ENCODE measurements at places on chromosomes 1 and 21.

GRCh38 chr1:232339073-232339472 is 290.9 kb downstream of the SIPA1L2 start:
- DNase-seq = no peak

DNA sequence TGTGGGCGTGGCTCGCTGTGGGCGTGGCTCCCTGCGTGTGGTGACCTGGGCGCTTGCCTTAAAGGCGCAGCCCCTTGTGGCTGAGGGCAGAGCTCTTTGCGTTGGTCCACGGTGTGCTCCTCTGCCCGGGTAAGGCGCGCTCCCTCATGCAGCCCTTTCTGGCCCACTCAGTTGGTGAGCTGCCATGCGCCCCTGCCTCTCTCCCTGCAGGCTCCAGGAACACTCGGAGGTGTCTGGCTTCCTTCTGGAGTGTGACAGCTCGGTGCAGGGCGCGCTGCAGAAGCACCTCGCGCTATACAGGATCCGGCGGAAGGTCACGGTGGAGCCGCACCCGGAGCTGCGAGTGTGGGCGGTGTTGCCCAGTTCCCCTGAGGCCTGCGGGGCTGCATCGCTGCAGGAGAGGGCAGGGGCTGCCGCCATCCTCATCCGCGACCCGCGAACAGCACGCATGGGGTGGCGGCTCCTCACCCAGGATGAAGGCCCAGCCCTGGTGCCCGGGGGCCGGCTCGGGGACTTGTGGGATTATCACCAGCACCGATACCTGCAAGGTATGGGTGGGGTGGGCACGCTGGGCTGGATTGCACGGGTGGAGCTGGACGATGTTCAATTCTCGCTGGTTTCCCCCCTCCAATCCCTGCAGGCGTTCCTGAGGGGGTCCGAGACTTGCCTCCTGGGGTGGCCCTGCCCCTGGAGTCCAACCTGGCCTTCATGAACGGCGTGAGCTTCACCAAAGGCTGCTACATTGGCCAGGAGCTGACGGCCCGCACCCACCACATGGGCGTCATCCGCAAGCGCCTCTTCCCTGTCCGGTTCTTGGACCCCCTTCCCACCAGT is 9.1 kb downstream of the IBA57 start:
- DNase-seq = no peak

DNA sequence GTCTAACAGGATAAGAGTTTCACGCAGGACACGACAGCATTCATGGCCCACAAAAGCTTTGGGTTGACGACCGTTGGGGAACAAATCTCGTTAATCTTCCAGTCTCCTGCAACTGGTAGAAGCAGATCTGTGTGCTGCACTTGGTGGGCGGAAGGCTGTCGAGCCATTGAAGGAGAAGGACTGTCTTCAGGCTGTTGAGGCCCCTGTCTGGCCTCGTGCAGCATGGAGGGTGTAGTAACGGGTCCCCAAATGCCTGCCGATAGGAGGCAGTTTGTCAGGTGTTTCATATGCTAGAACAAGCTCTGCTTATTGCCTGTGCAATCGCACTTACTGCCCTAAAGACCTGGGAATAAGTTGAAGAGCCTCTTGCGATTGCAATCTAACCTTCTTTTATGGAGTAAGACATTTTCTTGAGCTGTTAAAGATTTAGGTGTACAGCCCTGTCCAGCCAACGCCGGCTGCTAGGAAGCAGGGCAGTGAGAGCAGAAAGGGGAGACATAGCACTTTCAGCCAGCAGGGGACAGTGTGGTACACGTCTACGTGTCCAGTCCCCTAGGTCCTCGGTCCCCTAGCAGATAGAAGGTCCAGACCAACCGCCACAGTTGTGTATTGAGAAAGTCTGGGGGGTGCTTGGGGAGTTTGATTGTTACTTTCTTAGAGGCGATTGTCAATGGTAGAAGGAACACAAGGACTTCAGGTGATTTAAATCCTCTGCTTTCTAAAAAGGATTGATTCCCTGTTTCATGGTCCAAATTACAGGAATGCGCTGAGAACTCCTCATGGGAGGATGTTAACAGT is 102.3 kb upstream of the TMPRSS2 start:
- DNase-seq = no peak

DNA sequence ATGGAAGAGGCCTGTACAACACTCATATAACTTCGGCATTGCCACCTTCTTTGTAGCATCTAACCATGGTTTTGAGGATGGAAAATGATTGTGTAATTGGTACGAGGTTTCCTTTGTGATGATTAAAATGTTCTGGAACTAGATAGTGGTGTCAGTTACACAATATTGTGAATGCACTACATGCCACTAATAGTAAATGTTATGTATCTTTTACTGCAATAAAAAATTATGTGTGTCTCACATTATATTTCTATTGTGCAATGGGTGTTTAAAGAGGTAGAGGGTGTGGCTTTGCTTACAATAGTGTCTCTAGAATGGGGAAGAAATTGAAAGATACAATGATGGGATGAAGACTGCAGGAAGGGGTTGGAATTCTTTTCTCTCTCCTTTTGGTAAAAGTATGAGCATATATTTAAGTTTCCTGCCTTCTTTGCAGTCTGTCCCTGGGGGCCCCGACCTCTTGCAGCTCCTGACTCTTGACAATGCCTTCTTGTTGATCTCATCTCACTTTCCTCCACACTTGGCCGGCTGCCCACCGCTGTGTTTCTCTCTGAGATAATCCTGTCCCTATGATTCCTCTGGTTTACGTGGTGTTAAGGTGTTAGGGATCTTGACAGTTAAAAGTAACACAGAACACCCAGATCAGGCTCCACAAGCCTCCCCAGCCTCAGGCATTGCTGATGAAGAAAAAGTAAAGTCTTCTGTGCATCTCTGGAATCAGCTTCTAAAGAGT is 39.3 kb downstream of the MTARC1 start:
- no peak for DNase-seq

GRCh38 chr1:209648931-209649776 is 3.1 kb downstream of the LAMB3 start:
- DNase-seq = no peak

DNA sequence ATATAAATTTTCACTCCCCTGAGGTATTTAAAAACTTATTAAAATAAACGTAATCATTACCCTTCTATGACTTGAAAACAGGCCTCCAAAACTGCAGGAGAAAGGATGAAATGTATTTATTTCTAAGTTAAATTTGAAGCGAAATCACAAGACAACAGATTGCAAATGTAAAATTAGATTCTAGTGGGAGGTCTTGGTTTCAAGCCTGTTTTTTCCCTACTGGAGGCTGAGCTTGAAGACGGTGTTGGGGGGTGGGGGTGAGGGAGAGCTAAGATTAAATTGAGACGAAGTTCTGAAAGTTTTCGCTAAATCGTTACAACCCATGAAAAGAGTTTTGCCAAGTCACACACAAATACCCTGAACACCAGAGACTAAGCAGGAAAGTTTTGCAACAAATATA is 68.2 kb downstream of the TIAM1 start:
- DNase-seq = no peak

DNA sequence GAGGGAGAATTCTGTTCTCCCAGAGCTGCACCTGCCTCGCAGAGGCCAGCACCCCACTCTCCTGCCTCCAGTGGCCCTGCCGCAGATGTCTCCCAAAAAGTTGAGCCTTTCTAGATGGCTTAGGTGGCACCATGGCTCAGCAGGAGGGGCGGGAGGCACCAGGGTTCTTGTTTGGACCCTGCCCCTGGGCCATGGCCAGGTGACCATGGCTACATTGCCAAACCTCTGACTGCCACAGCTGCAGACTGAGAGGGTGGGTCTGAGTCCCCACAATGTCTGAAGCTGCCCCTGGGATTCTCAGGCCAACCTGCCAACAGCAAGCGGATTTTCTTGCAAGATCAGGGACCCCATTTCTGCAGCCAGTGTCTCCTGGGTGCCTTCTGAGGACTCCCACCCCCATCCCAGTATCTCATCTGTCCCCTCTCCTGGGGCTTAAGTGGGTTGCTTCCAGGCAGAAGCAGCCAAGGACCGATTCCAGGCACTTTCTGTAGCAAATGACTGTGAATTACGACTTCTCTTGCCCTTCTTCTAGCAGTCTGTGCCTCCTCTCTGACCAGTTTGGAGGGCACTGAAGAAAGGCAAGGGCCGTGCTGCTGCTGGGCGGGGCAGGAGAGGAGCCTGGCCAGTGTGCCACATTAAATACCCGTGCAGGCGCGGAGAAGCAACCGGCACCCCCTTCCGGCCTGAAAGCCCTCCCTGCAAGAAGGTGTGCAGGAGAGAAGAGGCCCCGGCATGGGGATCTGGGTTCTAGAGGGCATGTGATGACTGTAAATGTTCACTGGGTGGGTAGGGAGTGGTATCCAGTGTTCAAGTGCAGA is 22.5 kb downstream of the SESN2 start:
- no peak for DNase-seq

DNA sequence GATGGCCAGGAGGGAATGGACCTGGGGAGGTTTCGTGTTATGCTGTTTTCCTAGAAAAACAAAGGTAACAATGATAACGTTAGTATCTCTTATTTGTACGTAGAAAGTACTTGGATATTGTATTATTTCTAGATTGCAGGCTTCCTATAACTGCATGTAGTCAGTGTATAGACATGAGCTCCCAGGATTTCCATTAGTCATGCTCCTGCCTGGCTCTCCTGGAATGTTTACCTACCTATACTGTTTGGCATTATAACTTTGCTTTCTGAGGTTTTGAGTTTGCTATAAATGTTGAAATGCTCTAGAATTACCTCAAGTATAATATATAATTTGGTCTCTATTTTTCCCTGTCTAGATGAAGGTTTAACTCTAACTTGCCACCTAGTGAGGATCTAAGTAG is 66.1 kb downstream of the TTC3 start:
- no peak for DNase-seq
